ENCODE measurements at places on chromosomes 4 and X.

- no peak for DNase-seq
Observed at GRCh38 chr4:142085513-142086292, 449.3 kb downstream of the IL15 start.

DNA sequence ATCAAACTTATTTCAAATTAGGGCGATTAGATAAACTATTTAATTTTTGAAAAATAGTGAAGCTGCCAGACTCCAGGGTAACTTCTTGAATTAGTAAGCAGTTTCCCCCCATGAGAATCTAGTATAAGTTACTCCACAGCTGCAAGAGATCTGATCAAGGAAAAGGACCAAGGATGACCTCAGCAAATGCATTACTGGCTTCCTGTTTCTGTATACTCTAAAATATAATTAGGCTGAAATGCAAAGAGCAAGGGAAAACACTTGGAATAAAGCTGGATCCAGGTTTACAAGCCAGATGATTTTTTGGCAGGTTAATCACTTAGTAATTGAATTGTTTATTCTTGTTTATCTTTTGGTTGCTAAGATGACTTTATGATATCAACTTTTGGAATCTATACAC, 13.4 kb upstream of the P2RY10 start:
- no peak for DNase-seq

DNA sequence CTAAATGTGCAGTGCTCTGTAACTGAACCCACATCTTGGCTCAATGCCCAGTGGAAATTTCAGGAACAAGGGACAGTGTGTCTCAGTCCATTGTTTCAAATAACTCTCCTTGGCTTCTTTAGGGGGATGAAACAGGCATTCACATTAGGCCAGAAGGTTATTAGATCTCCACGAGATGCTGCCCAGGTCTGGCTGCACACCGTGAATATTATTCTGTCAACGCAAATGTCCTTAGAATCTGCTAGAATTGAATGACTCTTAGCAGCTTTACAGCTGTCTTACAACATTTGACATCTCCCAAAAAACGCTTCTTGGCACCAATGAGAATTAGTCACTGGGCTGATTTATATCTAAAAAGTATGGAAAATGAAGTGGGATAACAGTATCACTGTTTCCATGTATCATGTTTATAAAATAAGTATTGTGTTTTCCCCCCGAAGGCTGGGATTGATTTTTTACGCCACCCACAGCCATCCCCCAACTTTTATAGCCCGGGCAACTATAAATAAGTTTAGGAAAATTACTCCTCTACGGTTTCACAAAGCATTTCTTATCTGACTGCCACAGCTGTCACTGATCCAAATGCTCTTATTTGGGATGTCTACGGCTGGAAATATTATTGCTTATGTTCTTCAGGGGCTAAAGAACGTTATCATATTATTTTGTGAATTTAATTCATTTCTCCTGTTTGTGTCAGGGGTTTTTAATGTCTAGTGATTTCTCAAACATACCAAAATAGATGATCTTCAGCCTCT, 559.7 kb upstream of the FAT1 start:
- DNase-seq, result no peak

GRCh38 chrX:24574743-24575142, 72.4 kb downstream of the PCYT1B start:
- no peak for DNase-seq

- no peak for DNase-seq
Observed at GRCh38 chr4:157983300-157983699, 189.5 kb downstream of the GASK1B start.

GRCh38 chr4:188086858-188087257, 22.5 kb downstream of the TRIML2 start:
- no peak for DNase-seq

GRCh38 chrX:70446380-70447350, 2.0 kb downstream of the DLG3 start:
- no peak for DNase-seq

DNA sequence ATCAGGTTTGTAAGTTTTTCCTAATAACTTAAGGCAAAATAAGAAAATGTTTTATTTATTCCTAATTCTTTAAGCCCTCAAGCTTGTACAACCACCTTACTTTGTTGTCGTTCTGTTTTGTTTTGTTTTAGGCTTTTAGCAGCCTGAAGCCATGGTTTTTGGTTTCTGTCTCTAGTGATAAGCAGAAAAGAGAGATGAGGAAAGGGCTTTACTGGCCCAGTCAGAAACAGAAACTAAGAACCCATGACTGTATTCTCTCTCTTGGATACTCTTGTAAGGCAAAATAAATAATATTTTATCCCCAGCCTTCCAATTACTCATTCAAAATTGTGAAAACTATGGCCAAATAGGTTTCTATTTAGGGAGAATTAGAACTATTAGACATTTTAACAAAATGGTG, 29.4 kb downstream of the TBC1D19 start:
- no peak for DNase-seq
